ENCODE measurements at places on chromosomes 4 and X.

- no peak for DNase-seq
Measured at GRCh38 chr4:75821966-75822365, 80.3 kb downstream of the PPEF2 start.

DNA sequence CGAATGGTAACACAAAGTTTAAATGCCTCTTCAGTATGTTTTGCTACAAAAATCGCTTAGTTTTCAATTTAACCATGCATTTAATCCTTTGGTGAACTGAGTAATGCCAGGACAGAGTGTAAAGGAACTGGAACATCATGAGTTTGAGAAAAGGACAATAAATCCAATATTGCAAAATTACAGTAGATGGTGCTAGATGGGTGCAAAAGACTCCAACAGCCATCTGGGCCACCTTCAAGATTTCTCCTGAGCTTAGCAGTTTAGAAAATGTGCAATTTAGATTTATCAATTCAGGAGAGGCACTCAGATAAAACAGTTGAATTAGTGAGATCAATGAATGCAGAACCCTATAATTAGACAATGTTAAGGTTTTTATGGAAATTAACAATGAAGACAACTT, 33.2 kb upstream of the MID1IP1 start:
- no peak for DNase-seq

DNA sequence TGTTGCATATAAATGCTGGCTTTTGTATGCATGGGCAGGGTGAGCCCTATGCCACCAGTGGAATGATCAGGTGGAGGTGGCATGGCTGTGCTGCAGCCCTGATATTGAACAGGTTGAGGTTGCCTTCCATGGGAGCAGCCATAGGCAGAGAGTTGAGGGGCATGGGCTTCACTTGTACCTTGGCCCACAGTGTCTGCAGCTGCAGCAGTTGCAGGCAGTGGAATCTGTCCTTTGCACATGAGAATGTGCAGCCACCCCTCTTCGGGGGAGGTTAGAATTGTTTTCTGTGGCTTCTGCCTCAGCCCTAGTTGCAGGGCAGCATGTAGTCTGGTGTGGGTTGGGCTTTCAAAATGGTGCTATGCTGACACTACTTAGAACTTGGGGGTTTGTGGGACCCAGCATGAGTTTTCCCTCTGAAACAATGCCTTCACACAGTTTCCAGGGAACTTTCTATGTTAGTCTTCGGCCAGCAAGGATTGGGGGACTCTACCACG, 25.4 kb upstream of the VSIG1 start:
- DNase-seq, result no peak

GRCh38 chr4:5562476-5562875, 145.9 kb downstream of the EVC2 start:
- DNase-seq, result no peak

GRCh38 chr4:174118171-174118570, 165.3 kb downstream of the FBXO8 start:
- DNase-seq, result no peak

DNA sequence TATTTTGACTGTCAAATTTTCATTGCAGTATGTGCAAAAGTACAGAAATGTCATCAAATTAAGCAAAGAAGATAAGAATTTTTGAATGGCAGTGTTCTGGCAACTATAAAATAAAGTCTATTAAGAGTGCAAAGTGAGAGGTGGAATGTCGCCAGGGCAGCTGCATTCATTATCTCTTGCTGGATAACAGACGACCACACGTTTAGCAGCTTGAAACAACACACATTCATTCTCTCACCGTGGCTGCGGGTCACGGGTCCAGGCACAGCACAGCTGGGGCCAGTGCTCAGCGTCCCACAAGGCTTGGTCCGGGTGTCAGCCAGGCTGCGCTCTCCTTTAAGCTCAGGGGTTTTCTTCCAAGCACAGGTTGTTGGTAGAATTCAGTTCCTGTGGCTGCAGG, 113.9 kb downstream of the GPR143 start:
- DNase-seq, result peak; percentile 48

GRCh38 chrX:69034451-69034850, 130.8 kb downstream of the PJA1 start:
- DNase-seq, result no peak

GRCh38 chrX:70456256-70456655, 11.6 kb downstream of the DLG3 start:
- DNase-seq, result no peak

- DNase-seq, result no peak
Measured at GRCh38 chr4:17082186-17082585, 183.7 kb upstream of the LDB2 start.

DNA sequence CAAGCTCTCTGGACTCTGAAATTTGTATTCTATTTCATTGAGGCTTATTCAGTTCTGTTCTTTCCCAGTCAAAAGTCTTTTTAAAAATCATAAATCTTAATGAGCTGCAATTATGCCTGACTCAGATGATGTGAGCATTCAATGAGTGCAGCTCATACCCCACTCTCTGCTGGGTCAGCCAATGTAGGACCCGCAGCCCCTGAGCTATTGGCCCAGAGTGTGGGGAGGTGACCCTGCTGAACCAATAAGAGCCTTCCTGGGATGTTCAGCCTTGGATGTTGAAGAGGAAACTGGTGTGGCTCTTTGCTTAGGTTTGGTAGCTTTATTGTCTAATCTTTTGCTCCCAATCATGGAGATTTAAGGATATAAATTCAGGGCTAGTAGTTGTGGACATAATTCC, 12.1 kb upstream of the TCEAL4 start:
- no peak for DNase-seq

DNA sequence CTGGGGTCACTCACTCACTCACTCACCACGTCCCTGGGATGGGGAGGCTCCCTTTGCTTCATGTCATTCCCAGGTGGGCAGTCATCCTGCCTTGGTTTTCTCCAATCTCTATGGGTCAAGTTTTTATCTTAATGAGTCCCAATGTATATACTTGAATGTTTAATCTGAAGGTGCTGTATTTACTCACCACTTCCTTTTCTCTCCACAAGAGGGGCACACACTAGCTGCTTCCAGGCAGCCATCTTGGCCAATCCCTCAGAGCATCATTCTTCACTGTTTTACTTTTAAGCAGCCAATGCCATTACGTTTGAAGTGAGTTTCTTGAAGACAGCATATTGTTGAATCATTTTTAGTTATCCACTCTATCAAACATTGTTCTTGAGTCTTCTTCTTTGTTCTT, 153.4 kb upstream of the ARSJ start:
- DNase-seq, result no peak

DNA sequence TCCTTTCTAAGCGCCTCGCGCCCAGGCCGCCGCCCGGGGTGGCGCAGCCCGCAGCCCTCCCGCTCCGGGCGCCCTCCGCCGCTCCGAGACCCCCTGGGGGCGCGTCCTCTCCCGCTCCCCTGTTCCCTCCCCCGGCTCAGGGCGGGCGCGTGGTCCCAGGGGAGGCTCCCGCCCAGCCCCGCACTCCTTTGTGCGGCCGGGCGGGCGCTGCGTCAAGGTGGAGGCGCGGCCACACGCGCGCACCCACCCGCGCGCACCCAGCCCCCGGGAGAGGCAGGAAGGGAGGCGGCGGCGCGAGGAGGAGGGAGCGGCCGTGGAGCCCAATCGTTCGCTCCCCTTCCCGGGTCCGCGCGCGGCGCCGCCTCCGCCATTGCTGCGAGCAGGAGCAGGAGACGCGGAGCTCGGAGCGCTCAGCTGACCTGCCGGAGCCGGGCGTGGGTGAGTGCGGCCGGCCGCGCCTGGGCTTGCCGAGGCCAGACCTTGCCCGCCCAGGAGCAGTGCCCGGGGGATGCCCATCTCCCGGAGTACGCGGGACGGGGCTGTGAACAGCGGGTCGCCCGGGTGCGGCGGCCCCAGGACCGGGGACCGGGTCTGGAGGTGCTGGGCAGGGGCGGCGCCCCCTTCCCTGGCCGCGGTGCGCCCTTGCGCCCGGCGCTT, at the start of gene NSG1:
NSG1 (plus strand) TSS at position 367 of the 657 bp plus-strand sequence. CDS start 528 bp downstream, outside the sequence.
- no peak for DNase-seq

DNA sequence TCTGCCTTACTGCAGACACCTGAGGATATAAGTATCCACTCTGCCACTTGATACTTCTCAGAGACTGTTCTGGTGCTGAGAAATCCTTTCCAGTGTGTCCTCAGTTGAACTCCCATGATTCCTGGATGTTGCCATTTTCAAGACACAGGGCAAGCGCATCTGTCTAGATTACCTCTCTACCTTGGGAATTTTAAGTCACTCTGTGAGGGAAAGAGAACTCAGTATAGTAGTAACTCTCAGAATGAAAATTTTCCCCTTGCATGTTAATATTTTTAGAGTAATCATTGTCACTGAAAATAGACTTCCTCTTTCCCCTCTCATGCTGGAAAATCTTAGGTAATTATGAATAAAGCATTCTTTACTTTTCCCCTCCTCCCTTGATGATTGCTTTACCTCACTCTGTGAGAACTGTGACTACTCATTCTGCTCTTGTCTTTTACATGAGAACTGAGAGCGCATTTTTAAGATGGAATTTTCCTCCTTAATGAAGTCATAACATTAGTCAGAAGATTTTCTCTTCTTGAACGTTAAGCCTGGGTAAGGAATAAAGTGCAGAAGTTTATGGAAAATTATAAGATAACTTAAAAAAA, 45.0 kb downstream of the TET2 start:
- no peak for DNase-seq

DNA sequence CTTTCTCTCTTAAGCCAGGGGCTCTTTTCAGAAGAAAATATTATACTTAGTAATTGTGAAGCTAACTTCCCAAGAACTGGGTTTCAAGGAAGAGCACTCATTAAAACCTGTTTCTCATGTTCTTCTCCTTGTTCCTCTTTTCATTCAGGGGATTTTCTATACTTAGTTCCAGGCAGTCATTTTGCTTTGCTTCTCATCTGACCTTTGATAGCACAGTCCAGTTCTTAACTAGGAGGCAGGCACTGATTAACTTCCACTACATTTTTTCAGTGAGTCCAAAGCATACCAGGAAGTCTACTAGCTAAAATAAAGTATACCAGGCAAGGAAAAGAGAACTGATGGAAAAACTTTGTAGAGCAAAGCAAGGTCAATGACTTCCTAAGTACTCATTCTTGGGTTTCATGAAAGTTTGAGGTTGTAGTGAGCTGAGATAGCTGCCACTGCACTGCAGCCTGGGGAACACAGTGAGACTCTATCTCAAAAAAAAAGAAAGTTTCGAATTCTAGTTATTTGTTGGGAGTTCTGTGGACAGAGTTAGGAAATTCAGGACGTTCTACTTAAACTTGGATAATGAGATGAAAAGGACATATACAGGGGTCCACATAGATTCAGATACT, 190.1 kb upstream of the HS3ST1 start:
- no peak for DNase-seq

- no peak for DNase-seq
Measured at GRCh38 chr4:52052475-52052780, 1.3 kb downstream of the SPATA18 start.

Data from Right ventricle myocardium superior (tissue), 1 donor.